Esophagus squamous epithelium (tissue), 5 donors: ENCODE measurements at places on chromosomes 4 and X. TPM values are rescaled to one million over a fixed set of nuclear protein-coding genes. Genes with fewer than 3 reads are reported as not detected.

The PRDM8 gene
- 6.1 TPM for total RNA-seq

GRCh38 chrX:29145316-29145715 lies 558.1 kb downstream of the IL1RAPL1 start:
- no peak for DNase-seq

DNA sequence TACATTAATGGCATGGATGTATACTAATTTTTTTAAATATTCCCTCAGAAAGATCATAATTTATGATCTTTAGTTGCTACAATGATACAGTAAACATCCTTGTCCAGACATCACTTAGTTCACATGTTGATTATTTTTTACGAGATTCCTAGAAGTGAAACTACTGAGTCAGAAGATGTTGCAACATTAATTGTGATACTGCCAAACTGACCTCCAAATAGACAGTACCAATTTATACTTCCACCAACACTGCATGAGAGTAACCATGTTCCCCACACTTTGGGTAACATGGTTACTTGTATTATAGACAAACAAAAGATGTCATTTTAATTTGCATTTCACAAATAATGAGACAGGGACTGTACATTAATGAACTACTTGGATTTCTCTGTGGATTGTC lies 19.6 kb downstream of the RCHY1 start:
- DNase-seq, result no peak

The SPIN4 gene
- total RNA-seq, result 14.8 TPM

The TBC1D25 gene
- total RNA-seq, result 5.5 TPM

GRCh38 chr4:71348586-71348985 lies 9.8 kb downstream of the SLC4A4 start:
- no peak for DNase-seq

GRCh38 chr4:69833251-69833650 lies 26.7 kb downstream of the SULT1E1 start:
- no peak for DNase-seq

DNA sequence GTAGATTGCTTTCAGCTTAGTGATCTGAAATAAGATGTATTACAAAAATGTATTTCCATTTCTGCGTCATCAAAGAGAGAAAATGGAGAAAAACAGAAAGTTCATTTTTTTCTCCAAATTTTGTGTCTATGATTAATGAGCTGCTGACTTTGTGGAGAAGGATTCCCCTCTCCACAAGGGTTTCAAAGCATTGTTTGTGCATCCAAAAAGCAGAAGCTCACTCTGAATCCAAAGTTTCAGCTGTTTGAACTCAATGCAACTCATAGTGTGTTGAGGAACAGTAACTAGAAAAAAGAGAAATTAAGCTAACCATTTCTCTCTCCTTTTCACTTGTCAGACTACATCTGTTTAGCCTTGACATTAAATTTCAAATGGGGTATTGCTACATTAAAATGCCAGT lies 62.9 kb upstream of the SLC7A11 start:
- DNase-seq, result no peak

The GLRB gene
- 0.38 TPM for total RNA-seq

- no peak for DNase-seq
Measured at GRCh38 chrX:42102586-42103282, 179.4 kb upstream of the CASK start.

DNA sequence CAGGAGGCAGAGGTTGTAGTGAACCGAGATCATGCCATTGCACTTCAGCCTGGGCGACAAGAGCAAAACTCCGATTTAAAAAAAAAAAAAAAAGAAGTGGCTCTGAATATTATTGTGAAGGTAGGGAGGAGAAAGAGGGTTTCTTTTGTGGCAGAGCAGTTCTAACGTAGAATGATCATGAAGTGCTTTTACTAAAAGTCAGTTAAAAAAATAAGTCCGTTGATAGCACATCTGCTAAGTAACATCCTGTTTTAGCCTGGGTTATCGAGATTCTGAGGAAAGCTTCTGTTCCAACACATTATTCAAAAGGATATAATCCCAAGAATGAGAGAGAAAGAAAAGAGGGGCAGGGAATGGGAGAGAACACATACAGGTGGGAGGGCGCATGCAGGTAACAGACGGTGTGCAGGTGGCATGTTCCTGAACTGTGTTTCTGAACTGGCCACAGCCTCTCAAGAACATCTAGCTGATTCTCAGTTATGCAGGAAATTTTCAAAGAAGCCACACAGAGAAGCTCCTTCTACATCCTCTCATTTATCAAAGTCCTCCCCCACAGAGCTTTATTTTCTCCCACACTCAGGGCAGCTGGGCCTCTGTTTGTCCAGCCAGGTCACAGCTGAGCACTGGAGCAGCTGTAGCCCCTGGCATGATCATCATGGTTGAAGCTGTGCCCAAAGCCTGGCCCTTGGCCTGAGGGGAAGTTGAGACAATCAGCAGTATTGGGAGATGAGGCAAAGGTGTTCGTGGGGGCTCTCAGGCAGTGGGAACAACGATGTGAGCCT lies 342.3 kb downstream of the ZNF674 start:
- DNase-seq, result no peak

- DNase-seq, result no peak
Measured at GRCh38 chrX:151019856-151020255, 36.7 kb downstream of the HMGB3 start.

- no peak for DNase-seq
Measured at GRCh38 chrX:15998350-15998749, 125.0 kb upstream of the GRPR start.

The MMRN1 gene
- 0.80 TPM for total RNA-seq

The XAGE1A gene
- total RNA-seq, result not detected

DNA sequence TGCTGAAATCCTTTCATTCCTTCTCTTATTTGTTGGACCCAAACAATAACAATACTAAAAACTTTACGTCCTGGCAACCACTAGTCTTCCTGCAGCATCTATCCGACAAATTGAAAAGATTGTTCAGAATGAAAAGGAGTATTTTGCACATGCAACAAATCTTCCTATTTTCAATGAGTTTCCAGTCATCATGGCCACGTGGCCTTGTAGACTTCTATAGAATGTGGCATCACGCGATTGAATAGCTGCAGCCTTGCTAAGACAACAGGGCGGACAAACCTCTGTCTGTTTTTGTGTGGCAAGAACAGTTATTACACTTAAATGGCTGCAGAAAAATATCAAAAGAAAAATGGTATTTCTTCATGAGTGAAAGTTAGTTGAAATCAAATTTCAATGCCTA lies 297.9 kb upstream of the LCORL start:
- no peak for DNase-seq

GRCh38 chrX:55041514-55041913 lies 10.7 kb upstream of the ALAS2 start:
- no peak for DNase-seq

The SYP gene
- total RNA-seq, result 0.15 TPM
